Nephron progenitor cell (in vitro differentiated cells): ENCODE measurements at places on chromosomes 11 and 22.

- DNase-seq: no peak
These were observed 310.8 kb upstream of the PITPNB start for GRCh38 chr22:28229566-28230485.

DNA sequence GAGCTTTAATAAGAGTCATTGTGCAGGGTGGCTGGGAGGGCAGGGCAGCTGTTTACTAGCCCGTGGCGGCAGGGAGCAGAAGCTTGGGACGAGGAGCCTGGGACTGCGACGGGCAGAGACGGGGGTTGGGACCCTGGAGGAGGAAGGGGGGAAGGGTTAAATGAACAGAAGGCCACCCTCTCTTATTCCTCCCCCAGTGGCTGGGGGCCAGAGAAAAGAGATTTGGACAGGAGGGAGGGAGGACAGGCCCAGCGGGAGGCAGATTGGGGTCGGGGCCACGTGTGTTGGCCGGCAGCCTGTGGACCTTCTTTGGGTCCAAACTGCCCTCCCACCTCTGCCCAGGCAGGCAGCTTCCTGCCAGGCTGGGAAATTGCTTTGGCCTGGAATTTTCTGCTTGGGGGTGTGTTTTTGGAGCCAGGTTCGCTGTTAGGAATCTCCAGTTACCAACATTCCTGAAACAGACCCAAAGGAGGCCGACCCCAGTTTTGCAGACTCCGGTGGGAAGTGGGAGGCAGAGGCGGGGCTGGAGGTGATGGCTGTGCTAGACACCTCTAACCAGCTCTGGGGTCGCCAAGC, 50.2 kb downstream of the APOL3 start:
- peak; percentile 23 for DNase-seq

GRCh38 chr22:11627798-11628650, 3900.0 kb upstream of the OR11H1 start:
- DNase-seq: no peak

- no peak for DNase-seq
These were observed 82.8 kb downstream of the IGLL1 start for GRCh38 chr22:23497016-23497885.

- no peak for DNase-seq
These were observed 6.1 kb downstream of the ARVCF start for GRCh38 chr22:20010307-20011122.

DNA sequence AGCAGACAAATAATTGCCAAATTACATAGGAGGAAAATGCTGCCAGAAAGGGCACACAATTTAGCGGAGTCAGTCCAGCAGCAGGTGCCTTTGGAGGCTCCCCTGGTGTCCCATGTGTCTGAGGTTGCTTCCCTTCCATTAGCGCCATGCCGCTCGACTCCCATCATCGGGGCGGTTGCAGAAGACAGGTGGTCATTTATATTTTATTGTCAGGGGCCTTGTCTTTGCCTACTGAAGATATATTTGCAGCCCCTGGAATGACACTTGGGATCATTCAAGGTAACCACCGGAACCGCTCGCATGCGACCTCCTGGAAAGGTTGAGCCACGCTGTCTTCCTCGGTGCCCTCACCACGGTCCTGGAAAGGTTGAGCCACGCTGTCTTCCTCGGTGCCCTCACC, 298.3 kb downstream of the TBC1D22A start:
- DNase-seq: no peak

DNA sequence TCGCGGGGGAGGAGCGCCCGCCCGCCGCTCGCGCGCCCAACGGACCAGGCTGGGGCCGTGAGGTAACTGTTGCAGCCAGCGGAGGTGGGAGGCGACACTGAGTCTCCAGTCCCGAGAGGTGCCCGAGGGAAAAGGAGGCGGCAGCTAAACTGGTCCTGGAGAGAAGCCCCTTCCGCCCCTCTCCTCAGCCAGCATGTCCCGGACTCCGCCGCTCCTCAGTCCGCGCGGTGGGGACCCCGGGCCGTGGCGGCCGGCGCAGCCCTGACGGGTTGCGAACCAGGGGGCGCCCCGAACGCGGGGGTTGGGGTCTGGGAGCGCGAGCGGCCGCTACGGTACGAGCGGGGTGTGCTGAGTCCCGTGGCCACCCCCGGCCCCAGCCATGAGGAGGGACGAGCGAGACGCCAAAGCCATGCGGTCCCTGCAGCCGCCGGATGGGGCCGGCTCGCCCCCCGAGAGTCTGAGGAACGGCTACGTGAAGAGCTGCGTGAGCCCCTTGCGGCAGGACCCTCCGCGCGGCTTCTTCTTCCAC, at the start of gene PDE3B:
Gene PDE3B, plus strand, starts transcription at position 108 of the 529 bp plus-strand sequence. Its CDS starts 272 bp downstream, at position 380.
- DNase-seq: peak; percentile 85

DNA sequence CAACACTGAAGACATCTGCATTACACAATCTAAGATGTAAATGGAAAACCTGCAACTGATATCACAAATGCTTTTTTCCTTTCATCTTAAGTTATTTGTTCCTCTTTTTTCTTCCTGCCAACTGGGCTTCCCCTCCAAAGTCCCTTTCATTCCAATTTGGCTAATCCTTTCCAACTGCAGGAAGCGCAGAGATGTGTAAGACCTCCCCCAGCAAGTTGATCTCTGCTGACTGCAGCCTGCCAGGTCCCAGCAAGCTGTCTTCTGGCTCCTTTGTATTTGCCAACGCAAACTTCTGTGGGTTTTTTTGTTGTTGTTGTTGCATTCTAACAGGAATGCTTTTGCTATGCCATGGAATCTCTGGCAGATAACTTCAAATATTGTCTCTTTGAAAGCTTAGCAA, 38.5 kb upstream of the LRRC4C start:
- DNase-seq: no peak

GRCh38 chr11:45798793-45799441, 6.0 kb upstream of the SLC35C1 start:
- no peak for DNase-seq

GRCh38 chr11:113476553-113476952, 1.4 kb upstream of the DRD2 start:
- DNase-seq: no peak

GRCh38 chr11:65208785-65209710, 27.3 kb downstream of the CAPN1 start:
- DNase-seq: no peak

DNA sequence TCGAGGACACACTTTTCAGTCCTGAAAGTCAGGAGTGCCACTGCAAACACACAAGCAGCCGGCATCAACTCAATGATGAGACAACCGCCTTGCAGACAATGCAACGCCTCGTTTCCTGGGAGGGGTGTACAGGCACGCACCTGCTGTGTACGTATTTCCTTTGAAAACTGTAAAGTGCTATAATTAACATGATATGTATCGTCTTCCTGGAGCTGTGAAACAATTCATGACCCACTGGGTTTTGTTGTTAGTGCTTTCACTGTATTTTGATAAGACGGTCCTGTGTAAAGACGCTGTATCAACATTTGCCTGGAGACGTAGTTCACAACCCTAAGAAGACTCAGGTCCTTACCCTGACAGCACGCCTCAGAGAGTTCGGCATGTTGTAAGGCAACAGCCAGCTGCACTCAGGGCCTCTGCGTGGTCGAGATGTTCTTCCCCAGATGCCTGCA, 105.7 kb upstream of the ANO1 start:
- no peak for DNase-seq

DNA sequence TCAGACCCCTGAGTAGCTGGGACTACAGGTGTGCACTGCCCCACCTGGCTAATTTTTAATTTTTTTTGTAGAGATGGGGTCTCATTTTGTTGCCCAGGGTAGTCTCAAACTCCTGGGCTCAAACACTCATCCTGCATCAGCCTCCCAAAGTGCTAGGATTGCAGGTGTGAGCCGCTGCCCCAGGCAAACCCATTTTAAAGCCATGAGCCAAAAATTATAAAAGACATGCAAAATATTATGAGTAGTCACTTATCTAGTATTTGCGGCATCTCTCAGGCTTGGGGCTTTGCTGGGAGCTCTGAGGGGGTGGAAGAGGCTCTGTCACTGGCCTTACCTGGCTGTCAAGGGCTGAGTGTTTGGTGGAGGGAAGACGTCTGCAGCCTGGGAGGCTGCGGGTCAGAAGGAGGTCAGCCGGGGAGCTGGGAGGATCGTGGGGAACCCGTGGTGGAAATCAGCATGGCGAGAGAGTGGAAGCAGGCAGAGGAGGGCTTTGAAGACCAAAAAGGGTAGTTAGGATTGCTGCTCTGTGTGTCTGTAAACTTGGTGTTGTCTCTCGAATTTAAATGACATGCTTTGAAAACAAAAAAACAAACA, 69.1 kb upstream of the PARVG start:
- no peak for DNase-seq

DNA sequence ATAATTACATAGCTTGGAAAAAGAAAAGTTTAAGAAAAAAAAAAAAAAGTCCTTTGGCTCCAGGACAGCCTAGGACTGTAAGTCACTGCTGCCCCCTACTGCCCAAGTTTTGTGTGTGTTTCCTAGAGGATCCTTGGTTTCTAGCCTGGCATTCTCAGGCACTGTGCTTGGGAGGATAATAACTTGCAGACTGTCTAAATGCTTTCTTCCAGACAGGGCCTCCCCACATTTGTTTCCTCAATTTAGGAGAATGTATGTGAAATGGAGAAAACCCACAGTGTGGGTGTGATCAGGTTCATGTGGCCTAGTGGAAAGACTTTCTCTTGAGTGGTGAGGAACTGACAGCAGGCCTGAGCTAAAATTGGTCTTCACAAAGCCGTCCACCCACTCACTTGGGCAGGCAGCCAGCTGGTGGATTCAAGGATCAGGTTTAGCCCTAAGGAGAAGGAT, 191.0 kb downstream of the NAV2 start:
- DNase-seq: peak; percentile 86

- DNase-seq: no peak
These were observed 72.3 kb downstream of the PPP6R3 start for GRCh38 chr11:68532727-68533369.

DNA sequence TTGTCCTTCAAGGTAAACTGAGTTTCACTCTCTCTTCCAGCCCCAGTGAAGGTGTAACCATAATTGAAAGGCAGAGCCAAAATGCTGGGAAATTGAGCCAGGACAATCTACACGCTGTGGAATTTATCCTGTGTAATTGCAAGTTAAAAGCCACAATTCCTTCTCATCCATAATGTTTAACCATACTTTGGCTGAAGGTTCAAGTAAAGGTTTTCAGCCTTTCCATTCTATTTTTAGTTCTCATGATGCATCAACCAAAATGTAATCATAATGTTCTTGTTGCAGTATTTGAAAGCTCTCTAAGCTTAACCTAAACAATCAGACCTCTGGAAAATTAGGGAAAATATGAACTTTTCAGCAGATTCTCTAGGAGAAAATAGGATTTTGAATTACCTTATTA, 14.0 kb upstream of the ARHGAP42 start:
- DNase-seq: no peak

GRCh38 chr11:84310268-84310667, 1024.1 kb upstream of the CCDC90B start:
- no peak for DNase-seq

DNA sequence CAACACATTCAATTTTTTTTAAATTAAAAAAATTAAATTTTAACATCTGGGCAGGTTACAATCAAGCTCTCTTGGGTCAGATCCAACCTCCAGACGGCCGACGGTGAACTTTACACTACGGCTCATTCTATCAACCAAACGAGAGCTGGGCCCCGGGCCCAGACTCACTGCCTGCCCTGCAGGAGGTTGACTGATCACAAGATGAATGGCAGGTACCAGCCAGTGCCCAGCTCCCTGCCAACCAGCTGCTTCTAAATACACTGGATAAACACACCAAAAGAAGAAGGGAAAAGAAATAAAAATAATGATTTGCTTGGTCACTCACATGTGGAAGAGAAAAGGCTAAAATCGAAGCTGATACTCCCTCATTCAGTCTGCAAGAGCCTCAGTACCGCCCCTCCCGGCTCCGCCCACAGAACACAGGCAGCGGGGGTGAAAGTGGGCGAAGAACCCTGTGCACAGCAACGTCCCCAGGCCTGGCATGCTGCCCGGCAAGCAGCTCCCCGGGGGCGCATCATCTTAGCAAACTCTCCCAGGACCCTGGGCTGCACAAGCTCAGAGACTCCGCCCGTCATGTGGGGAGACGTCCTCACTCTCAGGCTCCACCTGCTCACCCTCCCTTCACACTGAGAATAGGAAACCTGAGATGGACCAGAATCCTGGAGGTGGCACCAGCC, 303.4 kb downstream of the SHANK2 start:
- DNase-seq: no peak

GRCh38 chr11:926341-926916, 759 bp downstream of the AP2A2 start:
- DNase-seq: peak; percentile 35

DNA sequence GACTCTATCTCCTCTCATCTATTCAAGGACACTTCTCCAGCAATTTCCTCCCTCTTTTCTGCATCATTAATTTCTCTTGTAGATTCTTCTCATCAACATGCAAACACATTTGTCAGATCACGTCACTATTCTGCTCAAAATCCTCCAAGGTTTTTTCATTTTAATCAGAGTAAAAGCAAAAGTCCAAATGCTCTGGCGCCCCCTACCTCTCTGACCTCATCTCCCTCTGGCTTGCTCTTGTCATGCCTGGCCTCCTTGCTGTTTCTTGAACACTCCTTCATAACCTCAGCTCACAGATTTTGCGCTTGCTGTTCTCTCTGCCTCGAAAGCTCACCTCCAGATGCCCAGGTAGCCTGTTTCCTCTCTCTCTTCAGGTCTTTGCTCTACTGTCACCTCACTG, 22.4 kb downstream of the RTCB start:
- DNase-seq: peak; percentile 42

DNA sequence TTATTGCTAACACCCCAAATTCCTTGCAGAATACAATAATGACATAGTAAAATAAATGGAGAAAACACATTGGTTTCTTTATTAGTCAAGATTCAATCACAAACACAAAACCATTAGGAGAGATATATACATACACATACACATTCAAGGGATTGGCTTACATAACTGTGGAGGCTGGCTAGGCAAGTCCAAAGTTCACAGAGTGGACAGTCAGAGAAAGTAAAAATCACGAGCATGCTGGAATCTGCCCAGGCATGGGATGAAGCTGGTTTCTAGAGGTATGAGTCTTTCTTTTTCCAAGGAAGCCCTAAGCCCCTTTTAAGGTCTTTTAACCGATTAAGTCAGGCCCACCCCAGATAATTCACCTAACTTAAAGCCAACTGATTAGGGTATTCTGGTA, 13.6 kb upstream of the OR56B1 start:
- DNase-seq: no peak

DNA sequence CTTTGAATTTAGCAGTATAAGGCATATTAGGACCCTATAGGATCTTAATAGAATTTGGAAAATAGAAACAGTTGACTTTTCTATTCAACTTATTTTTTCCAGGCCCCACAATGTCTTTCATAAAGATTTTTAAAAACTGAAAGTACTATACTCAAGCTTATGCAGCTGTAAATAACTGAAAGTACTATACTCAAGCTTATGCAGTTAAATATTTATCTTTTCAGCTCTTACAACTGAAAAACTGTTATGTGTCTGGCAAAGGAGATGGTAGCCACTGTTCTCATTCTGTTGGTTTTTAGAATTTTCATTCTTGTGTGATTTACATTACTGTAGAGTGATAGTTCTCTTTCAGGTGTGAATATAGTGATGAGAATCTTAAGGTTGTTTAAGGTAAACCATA, 16.5 kb downstream of the HIPK3 start:
- DNase-seq: no peak

DNA sequence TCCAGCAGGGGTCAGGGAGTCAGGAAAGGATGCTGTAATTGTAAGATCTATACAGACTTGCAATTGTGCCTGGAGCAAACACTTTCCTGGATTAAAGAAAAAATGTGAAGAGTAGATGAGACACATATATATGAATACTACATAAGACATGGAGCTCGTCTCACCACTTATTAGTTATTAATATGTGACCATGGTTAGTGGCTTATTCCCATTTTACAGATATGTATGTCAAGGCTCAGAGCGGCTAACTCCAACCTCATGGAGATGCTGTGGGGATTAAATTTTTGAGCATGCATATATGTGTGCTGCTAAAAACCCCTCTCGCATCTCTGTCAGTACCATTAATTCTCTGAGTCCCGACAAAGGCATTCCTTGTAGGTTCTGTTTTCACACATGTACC, 125.7 kb downstream of the SLC1A2 start:
- DNase-seq: no peak
